ENCODE measurements at places on chromosomes 7 and 10. TPM values are rescaled to one million over a fixed set of nuclear protein-coding genes. Genes with fewer than 3 reads are reported as not detected.

DNA sequence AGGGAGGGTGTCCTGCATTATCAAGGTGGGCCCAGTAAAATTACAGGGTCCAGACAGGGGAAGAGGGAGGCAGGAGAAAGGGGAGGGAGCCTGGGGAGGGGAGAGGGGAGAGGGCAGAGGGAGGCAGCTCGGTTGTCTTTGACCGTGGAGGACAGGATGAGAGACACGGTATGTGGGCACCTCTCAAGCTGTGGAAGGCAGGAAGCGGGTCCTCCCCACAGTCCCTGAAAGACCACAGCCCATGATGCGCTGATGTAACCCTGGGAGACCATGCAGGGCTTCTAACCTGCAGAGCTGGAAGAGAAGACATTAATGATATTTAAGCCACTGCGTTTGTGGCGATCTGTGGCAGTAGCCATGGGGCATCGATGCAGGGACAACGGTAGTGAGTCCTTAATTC, 27.2 kb upstream of the MNX1 start:
- no peak for DNase-seq

DNA sequence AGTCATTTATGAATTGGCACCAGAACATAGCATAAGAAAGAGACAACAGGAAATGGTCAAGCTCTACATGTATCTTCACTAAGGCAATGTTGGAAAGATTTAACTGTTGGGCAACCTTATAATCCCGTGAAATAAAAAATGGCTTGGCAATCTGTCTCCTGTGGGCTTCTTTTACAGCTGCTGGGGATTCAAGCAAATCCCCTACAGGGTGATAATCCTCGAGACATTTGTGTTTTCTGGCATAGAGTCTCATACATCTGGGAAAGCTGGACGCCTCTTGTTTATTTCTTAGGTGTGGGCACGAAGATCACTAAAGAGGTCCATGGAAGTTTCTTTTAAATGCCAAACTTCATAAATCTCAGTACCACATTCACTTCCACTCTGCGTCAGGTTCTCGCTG, 82.2 kb upstream of the GPR141 start:
- DNase-seq, result no peak

DNA sequence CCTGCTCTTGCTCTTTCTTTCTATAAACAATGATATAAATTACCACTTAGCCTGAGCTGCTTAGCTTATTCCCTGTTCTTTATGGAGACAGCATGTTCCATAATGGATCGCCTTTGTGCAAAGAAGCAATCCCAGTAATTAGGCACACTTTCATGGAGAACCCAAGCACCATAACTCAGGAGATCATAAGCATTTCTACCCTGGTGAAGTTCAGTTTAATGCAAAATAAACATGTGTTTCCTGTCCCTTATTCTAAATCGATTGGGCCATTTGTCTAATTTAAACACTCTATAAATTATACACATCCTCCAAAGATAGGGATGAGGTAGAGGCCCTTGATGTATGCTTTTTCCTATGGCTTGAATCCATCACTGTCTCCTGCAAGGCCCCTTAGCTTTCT, 75.8 kb upstream of the TMEM72 start:
- no peak for DNase-seq

DNA sequence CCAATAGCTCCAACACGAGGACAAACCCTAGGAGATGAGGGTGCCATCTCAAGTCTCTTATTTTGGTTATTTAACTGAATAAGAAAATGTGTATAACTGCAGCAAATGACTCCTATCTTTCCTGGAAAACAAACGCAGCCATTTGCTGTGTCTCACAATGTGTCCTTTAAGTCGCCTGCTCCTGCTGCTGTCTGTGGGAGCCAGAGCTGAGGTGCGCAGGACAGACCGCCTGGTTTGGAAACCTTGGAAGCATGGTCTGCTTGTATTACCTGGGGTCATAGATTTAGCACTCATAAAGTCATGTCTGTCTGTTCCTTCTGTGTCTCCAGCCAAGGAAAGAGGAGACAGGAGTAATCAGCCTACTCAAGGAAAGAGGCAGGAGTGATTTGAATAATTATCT, 760.2 kb downstream of the GRID1 start:
- no peak for DNase-seq

HYAL4 gene
- total RNA-seq, result not detected

- no peak for DNase-seq
Observed at GRCh38 chr7:157269341-157270059, 67.3 kb upstream of the DNAJB6 start.

DNA sequence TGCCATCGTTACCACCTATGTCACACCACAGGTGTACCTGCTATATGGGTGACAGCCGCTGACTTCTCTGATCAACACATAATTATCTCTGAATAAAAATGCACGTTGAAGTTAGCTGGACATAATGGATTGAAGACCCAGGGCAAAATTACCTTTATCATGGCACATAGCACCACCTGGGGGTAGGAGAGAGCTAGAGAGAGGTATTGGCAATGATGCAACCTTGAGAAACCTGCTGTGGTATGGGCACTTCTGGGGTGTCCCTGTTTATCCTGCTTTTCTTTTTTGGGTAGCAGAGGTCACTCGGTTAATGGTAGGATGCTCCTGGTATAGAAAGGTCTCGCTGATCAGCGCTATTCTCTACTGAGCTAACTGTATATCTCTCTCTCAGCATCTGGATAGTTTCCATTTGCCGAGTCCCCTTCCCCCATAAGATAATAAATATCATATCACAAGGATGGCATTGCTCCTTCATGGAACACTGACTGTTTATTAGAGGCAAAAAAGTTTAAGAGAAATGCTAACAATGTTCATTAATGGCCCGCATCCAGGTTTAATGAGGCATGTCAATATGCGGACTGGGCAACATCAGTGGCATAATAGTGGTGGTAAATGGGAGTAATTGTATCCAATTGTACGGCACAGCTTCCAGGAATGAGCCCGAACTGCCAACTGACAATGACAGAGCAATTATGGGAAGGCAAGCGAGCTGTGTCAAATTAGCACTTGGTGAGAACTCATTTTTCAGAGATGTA, 323.1 kb downstream of the TFEC start:
- no peak for DNase-seq

Measured in activated T-cell treated with anti-CD3 and anti-CD28 coated beads, Interleukin-2, amount 50 U/mL, for 4 hours (primary cell).